ENCODE measurements at places on chromosomes 6 and 20. TPM values are rescaled to one million over a fixed set of nuclear protein-coding genes. Genes with fewer than 3 reads are reported as not detected.

The ATP9A gene
- 81.2 TPM for total RNA-seq

DNA sequence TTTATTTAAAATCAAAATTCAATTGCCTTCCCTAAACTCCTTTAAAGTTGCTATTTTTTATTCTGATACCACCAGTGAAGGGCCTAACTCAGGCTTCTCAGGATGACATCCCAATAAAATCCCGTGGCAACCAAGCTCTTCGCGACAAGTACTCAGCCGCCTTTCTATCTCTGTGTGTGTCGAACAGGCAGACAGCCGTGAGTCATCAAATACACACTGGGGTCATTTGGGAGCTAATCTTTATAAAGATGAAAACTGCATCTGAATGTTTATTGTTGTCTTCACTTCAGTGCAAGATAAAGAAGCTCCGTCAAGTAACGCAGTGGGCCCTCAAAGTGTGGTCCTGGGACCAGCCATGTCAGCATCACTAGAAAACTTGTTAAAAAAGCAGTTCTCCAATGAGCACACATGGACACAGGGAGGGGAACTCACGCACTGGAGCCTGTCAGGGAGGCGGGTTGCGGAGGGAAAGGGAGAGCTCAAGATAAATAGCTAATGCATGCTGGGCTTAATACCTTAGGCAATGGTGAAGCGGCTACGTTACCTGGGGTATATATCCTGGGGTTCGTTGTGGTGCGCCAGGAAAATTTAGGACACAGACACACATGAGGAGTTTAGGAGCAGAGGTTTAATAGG is 119.3 kb downstream of the RNF144B start:
- no peak for DNase-seq

DNA sequence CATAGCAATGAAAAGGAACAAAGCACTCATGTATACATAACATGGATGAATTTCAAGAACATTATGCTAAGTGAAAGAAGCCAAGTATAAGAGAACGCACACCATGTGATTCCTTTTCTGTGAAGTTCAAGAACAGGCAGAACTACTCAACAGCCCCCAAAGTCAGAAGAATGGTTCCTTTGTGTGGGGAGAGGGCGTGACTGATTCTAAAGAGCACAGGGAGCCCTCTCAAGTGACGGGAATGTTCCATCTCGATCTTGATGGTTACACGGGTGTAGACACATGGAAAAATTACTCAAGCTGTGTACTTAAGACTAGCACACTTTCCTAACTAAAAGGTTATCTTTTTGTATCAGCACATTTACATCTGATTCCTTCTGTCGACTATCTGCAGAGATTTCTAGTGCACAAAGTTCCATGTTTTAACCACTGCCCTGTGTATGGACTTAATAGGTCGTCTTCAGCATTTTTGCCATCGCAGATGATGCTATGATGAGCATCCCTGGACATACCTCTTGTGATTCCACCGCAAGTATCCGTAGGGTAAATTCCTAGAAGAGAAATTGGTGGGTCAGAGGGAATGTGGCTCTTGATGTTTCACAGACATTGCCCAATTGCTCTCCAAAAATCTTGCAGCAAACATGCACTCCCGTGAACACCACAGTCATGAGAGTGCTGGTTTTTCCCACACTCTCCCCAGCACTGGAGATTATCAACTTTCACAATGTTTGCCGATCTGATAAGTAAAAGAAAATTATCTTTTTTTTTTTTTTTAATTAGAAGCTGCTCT is 279.3 kb downstream of the BMP7 start:
- no peak for DNase-seq

DNA sequence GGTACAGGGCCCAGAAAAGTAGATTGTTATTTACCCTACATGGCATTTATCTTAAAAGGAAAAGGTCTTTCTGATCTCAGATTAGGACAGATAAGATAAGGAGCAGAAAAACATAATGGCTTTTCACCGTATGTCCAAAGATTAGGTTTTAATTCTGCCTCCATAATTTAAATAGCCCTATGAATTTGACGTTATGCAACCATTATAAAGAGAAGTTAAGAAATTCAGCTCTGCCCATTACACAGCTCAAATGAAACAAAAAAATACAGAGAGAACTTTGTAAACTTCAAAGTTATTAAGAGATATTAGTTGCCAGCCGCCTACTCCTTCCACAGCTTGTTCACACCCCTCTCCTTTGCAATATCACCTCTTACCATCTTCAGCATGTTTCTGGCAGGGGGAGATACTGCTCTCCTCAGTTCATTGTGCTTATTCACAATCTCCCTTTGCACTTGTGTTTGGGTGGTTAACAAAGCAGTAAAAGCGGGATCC is 8.1 kb downstream of the CRISP3 start:
- DNase-seq: no peak

GRCh38 chr6:121515630-121516265 is 80.3 kb downstream of the GJA1 start:
- no peak for DNase-seq

The NKX2-2 gene
- 15.5 TPM for total RNA-seq

DNA sequence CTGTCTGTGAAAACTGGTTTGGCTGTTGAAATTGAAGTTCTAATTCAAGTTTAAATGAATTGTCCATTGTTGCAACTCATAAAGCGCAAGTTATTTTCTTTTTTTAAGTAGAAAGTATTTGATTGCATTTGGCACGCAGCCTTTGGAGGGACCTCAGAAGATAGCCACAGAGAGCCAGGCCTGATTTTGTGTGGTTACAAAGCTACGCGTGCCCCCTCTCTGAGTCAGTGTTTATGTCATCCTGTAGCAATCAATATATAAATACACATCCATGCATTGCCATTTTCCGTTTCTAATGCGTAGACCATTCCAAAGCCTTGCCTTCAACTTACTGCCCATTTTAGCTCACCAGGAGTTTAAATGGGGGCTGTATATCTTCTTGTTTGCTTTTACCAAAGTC is 173.2 kb downstream of the TMEM242 start:
- no peak for DNase-seq

- no peak for DNase-seq
These were observed 948.0 kb upstream of the EPHA7 start for GRCh38 chr6:94367316-94367715.

The PCSK2 gene
- 11.5 TPM for total RNA-seq

DNA sequence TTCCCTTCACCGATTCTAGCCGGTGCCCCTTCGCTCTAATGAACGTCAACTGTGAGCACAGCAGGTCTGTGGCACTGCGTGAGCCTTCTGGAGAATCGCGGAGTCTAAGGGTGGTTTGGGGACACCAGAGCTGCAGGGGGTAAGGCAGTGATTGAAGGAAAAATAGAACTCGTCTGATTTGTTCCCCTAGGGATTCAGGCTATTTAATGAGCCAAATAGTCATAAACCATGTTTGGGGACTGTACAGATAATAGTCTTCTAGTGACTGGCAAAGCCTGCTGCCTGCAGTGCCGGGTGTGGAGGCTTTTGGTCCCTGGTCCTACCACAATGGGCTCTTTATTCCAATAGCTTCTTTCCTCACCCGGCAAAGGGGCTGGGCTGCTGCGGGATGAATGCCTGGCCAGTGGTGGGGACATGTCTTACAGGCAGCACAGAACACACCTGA is 11.1 kb upstream of the NTSR1 start:
- DNase-seq: no peak

The OTOR gene
- not detected for total RNA-seq

The FAXC gene
- 23.9 TPM for total RNA-seq

The SCRT2 gene
- total RNA-seq: not detected

- no peak for DNase-seq
These were observed 95.7 kb downstream of the SMLR1 start for GRCh38 chr6:130922922-130923321.

The LCA5 gene
- total RNA-seq: 8.9 TPM

DNA sequence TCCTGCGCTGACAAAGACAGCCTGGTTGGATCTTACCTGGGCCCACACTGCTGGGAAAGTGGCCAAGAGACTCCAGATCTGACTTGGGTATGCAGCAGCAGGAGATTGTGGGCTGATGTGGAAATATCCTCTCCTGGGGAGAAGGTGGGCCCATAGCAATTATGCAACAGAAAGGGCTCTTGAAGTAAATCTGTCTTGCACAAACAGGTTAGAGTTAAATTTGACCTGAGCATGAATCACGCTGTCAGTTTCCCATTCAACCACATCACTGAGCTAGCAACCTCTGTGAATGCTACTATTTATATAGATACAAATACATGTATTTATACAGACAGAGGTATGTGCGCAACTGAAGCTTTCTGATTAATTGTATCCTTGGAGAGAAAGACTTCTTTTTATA is 28.3 kb upstream of the PDYN start:
- DNase-seq: no peak

GRCh38 chr20:51697096-51697826 is 70.9 kb downstream of the ATP9A start:
- no peak for DNase-seq

DNA sequence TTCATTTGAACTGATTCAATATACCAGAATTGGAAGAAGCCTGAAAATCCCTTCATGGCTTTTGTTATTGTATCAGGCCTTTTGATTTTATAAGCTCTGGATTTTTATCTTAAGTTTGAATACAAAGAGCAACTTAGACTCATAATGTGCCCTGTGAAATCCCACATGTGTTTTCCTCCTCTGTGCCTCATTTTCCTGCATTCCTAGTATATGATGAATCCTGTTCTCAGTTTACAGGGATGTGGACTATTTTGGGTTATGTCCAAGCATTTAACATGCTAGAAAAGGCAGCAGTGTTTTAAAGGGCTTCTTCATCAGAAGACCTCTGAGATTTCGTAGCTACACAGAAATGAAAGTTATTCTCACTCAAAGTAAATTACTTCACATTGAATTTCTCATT is 455.0 kb downstream of the RFPL4B start:
- DNase-seq: no peak

The SLX4IP gene
- 11.6 TPM for total RNA-seq

- no peak for DNase-seq
These were observed 1.8 kb downstream of the WDR46 start for GRCh38 chr6:33286946-33287914.

GRCh38 chr20:90651-91050 is 3.2 kb downstream of the DEFB125 start:
- no peak for DNase-seq

GRCh38 chr6:21109391-21110178 is 484.0 kb upstream of the SOX4 start:
- DNase-seq: no peak

- no peak for DNase-seq
These were observed 58.1 kb upstream of the PLEKHG1 start for GRCh38 chr6:150541576-150541975.

GRCh38 chr6:37500294-37500608 is 558 bp upstream of the CCDC167 start:
- no peak for DNase-seq

GRCh38 chr6:125985979-125986300 is 400 bp upstream of the TRMT11 start:
- no peak for DNase-seq

- DNase-seq: no peak
These were observed 1.2 kb downstream of the CPXM1 start for GRCh38 chr20:2799271-2799670.

The MYO6 gene
- total RNA-seq: 110 TPM

DNA sequence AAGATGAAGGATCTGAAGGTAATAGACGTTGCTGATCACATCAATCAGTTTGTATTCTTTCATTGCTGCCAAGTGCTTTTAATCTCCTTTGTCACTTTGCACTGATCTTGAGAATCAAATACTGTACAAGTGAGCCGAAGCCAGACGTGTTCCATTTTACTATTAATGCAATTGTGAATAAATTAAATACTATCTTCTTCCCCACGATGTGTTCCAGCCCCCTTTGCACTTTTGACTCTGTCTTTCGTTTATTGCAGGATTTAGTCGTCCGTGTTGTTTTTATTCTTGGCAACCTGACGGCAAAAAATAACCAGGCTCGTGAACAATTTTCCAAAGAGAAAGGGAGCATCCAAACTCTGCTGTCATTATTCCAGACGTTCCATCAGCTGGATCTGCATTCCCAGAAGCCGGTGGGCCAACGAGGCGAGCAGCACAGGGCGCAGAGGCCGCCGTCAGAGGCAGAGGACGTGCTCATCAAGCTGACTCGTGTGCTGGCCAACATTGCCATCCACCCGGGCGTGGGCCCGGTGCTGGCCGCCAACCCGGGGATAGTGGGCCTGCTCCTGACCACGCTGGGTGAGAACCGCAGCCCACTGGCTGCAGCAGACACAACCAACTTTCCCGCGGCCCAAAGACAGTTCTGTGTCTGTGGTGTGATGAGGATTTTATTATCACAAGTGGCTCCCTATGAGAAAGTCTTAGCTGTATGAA is 104.7 kb downstream of the ARMC2 start:
- DNase-seq: no peak

DNA sequence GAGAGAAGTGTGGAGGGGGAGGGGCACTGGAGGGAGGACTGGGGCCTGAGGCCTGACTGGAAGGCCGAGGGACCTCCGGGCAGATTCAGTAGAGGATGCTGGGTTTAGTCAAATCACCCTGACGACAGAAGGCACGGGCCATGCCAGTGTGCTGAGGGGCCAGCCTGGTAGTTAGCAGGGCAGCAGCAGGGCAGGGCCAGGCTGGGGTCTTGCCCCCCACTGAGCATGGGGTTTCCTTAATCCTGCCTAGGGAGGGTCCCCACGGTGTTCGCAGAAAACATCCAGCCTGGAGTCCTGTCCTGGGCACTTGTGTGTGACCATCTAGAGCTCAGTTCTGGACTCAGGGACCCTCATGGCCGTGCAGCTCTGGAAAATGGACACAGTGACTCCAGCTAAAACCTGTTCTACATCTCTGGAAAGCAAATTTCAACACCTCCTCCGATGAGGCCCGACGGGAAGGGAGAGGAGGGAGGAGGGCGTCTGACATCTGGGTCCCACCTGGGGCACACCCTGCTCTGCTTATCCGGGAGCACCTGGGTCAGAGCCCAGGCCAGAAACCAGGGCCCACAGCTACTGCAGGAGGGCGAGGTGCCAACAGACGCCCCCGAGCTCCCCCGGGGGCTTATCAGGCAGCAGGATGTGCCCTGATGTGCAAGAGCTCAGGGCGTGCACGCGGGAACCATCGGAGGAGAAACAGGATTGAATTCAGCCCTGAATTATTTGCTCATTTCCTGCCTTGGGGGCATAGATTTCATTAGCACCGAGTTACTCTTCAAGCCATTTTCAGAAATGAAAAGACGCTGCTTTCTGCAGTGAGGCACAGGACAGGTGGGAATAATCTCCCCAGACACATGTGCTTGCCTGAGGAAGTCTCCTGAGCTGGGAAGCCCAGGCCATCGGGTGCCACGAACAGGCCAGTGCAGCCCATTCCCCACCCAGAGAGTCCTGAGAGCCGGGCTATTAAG is 78.0 kb upstream of the MPC1 start:
- no peak for DNase-seq

DNA sequence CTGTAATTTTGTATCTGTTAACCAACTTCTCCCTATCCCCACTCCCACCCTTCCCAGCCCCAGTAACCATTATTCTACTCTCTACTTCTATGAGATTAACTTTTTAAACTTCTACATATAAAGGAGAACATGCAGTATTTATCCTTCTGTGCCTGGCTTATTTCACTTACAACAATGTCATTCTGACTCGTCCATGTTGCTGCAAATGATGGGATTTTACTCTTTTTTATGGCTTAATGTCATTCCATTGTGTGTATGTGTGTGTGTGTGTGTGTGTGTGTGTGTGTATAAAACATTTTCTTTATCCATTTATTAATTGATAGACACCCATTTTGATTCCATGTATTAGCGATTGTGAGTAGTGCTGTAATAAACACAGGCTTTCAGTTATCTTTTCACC is 76.1 kb downstream of the COL19A1 start:
- no peak for DNase-seq

- DNase-seq: no peak
These were observed 37.7 kb downstream of the HECA start for GRCh38 chr6:139172567-139172966.
